ENCODE measurements at places on chromosomes 13 and 19.

- DNase-seq = no peak
These were observed 103.3 kb downstream of the DGKH start for GRCh38 chr13:42151781-42152180.

GRCh38 chr19:2548966-2549365, 73.0 kb downstream of the GADD45B start:
- no peak for DNase-seq

- no peak for DNase-seq
These were observed 1684.2 kb upstream of the SLC10A2 start for GRCh38 chr13:104750377-104750776.

DNA sequence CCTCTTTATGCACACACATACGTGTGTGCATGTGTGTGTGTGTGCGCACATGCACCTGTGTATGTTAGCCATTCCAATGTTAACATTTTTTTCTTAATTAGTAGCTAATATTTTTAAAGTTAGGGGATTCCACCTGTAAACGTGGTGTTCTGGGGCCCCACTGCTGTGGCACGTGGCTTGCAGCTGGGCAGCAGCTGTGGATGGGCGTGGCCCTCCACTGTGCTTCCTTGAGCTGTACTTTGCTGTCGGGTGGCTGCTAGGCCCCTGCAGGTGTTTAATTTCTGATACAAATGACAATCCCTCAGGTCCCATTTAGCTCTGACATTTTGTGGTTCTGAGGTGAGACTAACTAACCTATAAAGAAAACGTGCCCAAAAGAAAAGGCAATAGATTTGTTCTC, 58.9 kb upstream of the GJB6 start:
- no peak for DNase-seq

GRCh38 chr13:27481766-27482165, 31.4 kb upstream of the MTIF3 start:
- DNase-seq = peak; percentile 15

GRCh38 chr19:50739914-50740426, 16.8 kb downstream of the CLEC11A start:
- DNase-seq = no peak

DNA sequence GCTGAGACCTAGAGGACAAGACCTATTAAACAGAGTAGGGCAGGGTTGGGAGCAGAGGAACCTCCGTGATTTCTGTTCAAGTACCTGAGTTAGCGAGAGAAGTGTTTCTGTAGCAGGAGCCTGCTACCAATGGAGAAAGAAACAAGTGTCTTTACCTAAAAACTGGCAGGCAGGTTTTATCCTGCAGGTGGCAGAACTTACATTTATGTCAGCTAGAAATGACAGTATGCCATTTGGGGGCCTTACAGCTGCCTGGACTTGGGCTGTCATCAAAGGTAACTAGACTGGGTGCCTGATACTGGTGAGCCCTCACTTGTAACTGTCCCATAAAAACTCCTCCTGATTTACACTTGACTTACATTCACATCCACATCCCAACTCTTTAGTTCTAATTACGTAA, 185.3 kb upstream of the MIR17HG start:
- DNase-seq = no peak

GRCh38 chr13:35780613-35781012, 304.1 kb upstream of the MAB21L1 start:
- DNase-seq = no peak

- no peak for DNase-seq
These were observed 10.3 kb upstream of the FUT5 start for GRCh38 chr19:5880604-5881078.

DNA sequence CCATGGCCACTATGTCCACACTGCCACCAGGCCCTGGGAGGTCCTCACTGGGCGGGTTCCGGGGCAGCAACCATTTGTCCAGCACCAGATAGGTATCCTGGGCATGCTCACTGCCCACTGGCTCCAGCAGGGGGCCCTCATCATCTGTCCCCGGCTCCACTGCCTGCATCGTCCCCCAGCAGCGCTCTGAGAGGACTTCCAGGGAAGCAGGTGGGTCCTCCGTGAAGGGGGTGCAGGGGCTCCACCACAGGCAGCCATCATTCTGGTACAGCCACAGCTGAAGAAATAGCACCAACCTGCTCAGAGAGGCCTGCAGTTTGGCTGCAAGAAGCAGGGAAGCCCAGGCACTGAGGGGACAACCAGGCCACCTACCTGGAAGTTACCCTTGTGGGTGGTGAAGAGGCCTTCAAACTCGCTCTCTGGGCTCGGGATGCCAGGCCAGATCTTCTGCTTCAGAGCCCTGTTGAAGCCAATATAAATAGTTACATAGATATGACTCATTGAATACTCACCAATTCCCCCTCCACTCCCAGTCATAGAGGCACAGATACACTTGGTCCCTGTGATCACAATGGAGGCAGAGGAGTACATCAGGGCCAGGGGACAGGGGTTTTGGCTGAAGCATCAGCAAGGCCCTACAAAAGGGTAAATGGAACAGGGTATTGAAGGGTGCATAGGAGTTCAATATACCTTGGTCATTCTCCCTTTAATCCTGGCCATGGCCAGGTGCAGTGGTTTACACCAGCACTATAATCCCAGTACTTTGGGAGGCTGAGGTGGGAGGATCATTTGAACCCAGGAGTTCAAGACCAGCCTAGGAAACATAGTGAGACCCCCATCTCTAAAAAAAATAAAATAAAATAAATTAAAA, 4.1 kb downstream of the SWSAP1 start:
- no peak for DNase-seq

- no peak for DNase-seq
These were observed 111.5 kb downstream of the PTPRS start for GRCh38 chr19:5228932-5229777.

GRCh38 chr13:45715351-45715750, 13.2 kb downstream of the CBY2 start:
- DNase-seq = no peak

- no peak for DNase-seq
These were observed 81.6 kb downstream of the DOCK9 start for GRCh38 chr13:98896083-98896867.

DNA sequence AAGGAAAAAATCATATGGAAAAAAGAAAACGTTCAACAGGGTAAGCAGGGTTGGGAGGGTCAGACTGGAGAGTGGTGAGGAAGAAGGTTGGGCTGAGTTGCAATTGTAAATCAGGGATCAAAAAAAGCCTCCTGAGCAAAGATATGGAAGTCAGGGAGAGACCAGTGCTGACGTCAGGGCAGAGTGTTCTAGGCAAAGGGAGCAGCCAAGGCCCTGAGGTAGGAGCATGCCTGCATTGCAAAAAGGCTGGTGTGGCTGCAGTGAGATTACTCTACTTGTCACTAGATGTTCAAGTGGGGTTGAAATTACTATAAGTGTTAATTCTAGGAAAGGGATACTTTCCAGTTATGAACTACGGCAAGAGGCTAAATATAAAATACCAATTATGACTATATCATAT, 562.0 kb downstream of the MYO16 start:
- DNase-seq = no peak

DNA sequence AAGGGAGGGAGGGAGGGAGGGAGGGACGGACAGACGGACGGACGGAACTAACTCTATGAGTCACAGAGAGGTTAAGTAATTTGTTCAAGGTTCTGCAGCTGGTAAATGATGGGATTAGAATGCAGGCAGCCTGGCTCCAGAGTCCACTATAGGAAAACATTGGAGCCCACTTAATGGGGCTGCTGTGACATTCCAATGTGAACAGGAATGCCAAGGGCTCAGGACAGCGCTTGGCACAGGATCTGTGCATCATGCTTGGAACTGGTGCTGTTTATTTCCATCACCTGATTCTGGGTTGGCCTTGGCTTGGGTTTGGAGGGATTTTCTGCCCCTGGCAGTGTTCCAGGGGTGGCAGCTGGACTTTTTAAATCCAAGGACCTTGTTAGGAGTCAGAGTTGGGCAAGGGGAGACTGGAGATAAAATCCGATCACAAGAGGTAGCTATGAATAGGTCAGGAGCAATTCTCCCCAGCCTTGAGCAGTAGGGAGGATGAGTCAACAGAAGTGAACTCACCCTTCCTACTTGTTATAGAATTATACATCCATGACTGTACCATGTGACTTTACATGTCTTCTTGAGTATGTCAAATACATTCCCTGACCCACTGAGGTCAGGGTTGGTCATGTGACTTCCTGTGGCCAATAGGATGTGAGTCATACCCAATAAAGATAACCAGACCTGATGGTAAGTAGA, 7.8 kb upstream of the HIF3A start:
- no peak for DNase-seq

- DNase-seq = no peak
These were observed 3.4 kb downstream of the NAXD start for GRCh38 chr13:110618780-110619179.

GRCh38 chr19:11091703-11092153, 2.5 kb downstream of the LDLR start:
- peak; percentile 86 for DNase-seq

DNA sequence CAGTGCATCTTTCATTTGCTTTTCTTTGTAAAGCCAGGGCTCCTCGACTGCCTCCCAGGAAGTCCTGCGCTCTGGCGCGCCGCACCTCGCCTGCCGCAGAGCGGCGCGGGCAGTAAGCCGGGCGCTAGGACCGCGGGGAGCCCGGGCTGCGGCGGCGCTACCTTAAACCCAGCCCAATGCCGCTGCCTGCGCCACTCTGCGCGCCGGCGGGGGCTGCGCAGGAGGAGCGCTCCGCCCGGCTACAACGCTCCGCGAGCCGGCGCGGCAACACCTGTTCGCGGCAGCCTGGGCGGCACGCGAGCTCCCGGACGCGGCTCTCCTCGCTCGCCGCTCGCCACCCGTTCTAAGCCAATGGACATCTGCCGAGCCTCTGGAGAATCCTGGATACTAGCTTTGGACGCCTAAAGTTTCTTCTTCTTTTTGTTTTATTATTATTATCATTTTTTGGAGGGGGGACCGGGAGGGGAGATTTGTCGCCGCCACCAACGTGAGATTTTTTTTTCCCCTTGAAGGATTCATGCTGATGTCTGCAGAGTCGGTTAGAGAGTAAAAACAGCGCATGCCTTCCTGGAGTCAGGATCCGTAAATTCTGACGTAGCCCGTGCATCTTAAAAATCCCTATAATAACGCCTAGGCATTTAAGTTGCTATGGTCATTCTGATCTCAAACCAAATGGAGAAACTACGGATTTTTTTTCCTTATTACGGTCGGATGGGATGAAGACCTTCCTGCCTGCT, at the start of gene FGF9:
Gene FGF9, plus strand, starts transcription at position 191 of the 737 bp plus-strand sequence. CDS start 840 bp downstream, outside the sequence.
- DNase-seq = peak; percentile 85

GRCh38 chr13:97904059-97904458, 49.4 kb upstream of the IPO5 start:
- no peak for DNase-seq

GRCh38 chr13:49652355-49653305, 24.3 kb downstream of the ARL11 start:
- peak; percentile 38 for DNase-seq

GRCh38 chr13:90185734-90186133, 1161.8 kb upstream of the MIR17HG start:
- DNase-seq = no peak

GRCh38 chr19:8120636-8121480, 28.5 kb downstream of the FBN3 start:
- no peak for DNase-seq

DNA sequence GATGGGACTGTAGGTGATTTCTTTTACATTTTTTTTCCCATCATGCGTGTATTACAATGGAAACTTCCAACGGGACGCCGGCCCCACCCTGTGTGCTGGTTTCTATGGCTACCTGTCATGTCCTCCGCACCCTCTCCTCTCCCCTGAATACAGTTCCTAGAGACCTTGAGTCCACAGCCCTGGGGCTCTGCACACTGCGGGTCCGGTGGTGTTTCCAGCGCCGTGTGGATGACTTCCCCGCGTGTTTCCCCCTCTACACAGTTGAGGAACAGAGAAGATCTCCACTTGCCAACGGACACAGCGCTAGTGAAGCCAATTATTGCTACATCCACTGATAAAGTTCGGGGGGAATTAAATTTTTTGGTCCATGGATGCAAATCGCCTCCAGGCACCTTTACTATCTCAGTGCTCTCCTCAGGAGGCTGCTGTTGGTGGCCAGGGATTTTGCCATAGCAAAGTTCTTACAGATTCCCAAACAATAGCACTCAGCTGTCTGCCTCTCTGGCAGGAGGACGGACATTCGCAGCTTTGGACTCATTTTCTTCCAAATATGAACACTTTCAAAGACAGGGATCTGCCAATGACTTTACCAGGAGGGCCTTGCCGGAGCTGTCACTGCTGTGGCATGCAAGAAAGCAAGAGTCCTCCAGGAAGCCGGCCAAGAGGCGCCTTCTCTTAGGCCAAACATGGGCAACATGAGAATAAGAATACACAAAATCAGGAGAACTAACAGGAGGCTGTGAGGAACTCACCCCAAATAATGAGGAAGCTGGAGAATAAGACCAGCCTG, 39.3 kb upstream of the GAS6 start:
- no peak for DNase-seq

DNA sequence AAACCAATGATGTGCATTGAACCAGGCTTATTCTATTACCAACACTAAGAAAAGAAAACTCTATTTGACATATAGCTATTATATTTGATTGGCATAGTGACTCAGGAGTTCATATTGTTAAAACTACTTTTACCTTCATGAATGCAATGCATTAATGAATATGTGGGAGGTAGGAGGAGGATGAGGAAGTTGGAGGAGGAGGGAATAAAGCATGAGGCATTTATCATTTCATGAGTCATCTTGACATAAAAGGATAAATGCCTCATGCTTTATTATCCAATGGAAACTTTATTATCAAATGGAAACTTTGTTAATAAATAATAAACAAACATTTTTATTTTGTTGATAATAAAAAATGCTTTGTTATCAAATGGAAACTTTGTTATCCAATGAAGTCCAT, 116.5 kb downstream of the SPRY2 start:
- DNase-seq = no peak

- no peak for DNase-seq
These were observed 12.1 kb upstream of the SPART start for GRCh38 chr13:36358175-36358718.

DNA sequence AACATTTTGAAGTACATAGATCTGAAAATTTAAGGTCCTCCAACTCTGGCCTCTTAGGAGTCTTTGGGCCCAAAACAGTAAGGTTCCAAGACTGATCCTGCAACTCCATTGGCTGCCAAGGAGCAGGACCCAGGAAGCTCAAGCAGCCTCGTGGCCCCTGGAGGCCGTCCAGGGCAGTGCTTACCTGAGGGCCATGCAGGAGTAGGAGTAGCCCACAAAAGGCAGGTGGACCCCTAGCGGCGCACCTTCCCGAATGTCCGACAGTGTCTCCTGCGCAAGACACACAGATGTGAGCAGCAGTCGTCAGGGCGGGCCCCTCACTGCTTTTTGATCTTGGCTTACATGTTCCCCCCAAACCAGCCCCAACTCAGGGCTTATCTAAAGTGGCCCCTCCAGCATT, 5.7 kb upstream of the SIX5 start:
- no peak for DNase-seq
